Kidney (tissue), 22 donors: ENCODE measurements at places on chromosomes 1 and 21.

- no peak for DNase-seq
Observed at GRCh38 chr1:3188150-3188971, 119.4 kb downstream of the PRDM16 start.

GRCh38 chr1:57252597-57253294 lies 171.1 kb downstream of the DAB1 start:
- DNase-seq = no peak

DNA sequence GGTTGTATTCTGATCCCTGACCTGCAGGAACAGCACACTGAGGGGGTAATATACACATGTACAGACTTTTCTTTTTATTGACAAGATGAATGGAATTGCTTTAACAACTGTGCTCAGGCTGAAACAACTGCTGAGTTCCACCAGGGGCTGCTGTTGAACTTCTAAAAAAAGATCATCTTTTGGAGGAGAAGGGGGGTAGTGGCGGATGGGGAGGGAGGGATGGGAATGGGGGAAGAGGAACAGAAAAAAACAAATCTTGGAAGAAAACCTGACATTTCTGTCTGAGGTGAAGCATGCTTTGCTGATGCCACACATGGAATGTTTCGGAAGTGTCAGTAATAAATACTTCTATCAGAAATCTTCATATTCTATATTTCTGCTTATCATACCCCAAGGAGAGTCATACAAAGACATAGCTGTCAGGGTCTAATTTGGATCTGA lies 75.0 kb downstream of the RWDD3 start:
- peak; percentile 26 for DNase-seq

DNA sequence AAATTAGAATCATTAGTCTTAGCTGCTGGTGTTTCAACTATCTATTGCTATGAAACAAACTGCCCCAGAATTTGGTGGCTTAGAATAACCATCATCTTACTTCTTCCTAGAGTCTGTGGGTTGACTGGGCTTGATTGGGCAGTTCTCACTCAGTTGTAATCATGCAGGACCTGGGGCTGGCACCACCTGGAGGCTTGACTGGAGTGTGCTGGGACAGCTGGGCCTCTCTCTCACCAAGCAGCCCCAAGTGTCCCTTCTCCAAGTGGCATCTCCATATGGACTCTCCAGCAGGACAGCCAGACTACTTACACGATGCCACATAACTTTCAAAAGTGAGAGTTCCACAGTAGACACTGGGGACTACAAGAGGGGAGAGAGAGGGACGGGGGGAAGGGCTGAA lies 140.3 kb upstream of the ATP1B1 start:
- DNase-seq = no peak

- no peak for DNase-seq
Observed at GRCh38 chr1:114588196-114588689, 6.8 kb upstream of the BCAS2 start.

GRCh38 chr1:5720936-5721335 lies 271.3 kb downstream of the NPHP4 start:
- DNase-seq = no peak

- DNase-seq = no peak
Observed at GRCh38 chr1:183593356-183593755, 3.1 kb upstream of the NCF2 start.

DNA sequence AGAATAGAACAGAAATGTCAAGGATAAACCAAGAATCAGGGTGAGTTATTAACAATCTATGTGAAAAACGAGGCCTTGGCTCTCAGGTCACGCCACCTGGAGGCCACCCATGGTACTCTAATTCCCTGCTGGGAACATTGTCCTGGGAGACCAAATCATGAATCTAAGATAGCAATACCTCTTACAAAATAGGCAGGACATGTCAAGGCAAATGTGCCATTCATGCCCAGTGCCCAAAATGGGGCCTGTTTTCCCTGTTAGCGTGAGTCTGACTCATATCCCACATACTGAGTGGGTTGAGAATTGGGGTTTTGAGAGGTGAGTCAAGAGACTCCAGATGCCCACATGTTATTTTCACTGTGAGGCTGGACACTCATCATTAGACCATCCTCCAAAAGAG lies 380.8 kb downstream of the HHIPL2 start:
- peak; percentile 9 for DNase-seq

DNA sequence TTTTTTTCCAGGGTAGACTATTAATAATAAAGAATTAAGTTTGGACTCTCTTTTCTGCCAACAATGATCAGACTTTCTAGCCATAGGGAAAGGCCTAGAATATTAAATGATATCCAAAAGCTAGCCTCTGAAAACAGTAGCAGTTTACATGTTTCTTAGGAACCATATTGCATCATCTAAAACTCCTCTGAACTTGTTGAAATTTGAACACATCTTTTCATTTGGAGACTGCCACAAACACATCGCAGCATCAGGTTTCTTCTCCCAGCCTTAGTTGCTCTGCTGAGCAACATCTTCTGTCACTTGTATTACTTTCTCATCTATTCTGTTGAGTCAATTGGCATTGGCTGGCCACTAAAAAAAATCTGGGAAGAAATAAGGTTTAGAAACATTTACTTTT lies 63.2 kb upstream of the GNG4 start:
- DNase-seq = no peak

DNA sequence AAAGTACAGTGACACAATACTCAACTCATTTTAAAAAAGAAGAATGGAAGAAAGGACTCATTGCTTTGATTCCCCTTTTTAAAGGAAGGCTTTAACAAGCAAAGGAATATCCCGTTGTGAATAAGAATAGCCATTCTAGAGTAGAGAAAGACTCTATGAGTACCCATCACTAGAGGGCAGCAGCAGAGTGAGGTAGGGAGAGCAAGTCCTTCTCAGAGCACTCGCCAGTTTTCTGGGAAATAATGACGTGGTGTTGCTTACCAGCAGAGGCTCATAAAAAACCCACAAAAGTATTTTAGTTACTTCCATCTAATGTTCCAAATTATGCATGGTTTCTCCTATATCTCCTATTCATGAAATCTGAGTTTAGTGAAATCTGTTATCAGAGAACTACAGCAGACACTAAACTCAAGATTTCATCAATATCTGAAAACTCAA lies 74.6 kb downstream of the USP24 start:
- peak; percentile 45 for DNase-seq

DNA sequence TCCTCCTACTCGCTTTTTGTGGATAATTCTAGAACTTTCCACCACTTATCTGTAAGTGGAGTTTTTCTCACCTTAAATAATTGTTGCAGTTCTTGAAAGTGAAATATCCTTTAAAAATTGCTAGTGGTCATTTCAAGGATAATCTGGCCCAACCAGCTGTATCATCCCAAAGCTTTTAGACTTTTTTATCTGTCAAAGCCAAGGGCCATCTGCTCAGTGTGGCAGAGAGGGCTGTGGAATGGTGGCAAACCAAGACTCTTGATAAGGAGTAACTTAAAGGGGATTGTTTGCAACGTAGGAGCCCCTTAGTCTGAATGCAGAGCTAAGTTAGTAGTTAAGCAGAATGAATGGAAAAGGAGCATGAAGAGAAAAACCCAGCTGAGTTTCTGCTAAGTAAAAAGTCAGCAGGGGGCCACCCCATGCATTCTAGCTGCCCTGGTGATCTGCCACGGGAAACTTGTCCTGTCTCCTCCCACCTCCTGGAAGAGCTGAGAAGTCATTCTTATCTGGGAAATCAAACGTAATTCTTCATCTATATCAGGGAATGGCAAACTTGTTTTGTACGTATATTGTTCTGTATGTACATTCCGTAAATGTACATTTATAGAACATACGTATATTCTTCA lies 169.3 kb downstream of the PRDM2 start:
- no peak for DNase-seq

- no peak for DNase-seq
Observed at GRCh38 chr1:153336650-153337049, 12.0 kb downstream of the PGLYRP4 start.

DNA sequence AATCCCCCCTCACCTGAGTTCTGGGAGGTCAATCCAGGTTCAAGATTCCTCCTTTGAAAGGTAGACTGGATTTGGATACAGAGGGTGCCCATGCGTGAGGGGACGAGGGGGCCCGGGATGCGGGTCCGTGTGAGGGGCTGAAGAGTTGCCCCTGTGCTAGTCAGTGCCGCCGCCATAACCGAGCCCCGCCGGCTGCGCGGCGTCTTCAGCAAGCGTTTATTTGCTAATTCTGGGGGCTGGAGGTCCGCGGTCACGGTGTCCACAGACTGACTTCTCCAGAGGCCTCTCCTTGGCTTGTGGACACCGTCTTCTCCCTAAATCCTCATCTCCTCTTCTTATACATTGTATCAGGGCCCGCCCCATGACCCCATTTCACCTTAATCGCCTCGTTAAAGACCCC lies 20.9 kb upstream of the SAMD11 start:
- peak; percentile 8 for DNase-seq

- peak; percentile 43 for DNase-seq
Observed at GRCh38 chr1:185694081-185694480, 40.1 kb upstream of the HMCN1 start.

GRCh38 chr1:181122222-181122621 lies 33.7 kb downstream of the IER5 start:
- no peak for DNase-seq

- DNase-seq = no peak
Observed at GRCh38 chr1:15426492-15427279, 11.6 kb upstream of the CTRC start.

DNA sequence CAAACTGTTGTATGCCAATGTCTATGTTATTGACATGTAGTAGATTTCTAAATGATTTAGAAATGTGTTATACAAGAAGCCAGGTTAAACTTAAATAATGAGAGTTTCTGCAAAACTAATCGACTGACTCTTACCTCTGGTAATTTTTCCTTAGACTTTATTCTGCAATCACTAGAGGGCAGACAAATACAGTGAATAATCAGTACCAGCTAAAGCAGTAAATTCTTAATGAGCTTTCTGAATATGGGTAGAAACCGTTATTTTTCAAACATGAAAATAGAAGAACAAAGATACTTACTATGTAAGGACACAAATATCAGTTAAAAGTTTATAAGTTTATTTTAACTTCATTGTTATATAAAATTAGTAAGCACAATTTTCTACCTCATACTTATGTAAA lies 97.9 kb upstream of the RGS1 start:
- DNase-seq = peak; percentile 34

DNA sequence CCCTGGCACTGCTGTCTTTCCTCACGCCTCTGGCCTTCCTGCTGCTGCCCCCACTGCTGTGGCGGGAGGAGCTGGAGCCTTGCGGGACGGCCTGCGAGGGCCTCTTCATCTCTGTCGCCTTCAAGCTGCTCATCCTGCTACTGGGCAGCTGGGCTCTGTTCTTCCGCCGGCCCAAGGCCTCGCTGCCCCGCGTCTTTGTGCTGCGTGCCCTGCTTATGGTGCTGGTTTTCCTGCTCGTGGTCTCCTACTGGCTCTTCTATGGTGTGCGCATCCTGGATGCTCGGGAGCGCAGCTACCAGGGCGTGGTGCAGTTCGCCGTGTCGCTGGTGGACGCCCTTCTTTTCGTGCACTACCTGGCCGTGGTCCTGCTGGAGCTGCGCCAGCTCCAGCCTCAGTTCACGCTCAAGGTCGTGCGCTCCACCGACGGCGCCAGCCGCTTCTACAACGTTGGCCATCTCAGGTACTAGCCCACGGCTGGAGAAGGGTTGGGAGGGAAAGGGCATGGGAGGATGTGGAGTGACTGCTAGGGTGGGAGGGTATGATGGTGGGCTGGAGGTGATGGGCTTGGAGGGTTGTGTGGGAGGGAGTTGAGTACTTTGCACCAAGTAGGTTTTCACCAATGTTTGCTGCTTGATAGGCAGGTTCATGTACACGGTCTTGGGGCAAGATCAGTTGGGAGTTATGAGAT lies 18.9 kb downstream of the VANGL2 start:
- DNase-seq = no peak

DNA sequence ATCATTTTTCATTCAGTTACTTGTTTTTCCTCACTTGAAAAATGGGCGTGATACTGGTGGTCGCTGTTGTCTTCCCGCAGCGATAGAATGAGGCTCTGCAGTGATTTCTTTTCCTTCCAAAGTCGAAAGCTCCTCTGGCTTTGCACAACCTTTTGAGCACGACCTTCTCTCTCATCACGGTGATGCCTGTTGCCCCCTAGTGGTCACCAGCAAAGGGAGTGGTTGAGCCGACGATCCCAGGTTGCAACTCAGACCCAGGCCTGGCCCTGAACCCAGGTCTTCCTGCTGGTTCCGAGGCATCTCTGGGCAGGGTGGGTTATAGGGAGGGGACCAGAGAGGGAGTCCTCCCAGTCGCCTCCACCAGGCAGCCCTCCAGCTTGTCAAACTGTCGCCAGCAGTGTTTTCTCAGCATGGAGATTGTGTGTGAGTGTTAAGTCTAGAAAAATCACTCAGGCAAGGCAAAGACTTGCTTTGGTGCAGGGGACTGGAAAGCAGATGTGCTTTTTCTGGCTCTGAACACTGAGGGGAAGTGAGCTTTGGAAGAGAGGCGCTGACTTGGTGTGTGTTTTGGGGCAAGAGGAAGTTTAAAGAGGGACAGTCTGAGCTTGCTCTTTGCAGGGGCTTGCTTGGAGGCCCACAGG lies 285.3 kb downstream of the CAMTA1 start:
- DNase-seq = peak; percentile 82

DNA sequence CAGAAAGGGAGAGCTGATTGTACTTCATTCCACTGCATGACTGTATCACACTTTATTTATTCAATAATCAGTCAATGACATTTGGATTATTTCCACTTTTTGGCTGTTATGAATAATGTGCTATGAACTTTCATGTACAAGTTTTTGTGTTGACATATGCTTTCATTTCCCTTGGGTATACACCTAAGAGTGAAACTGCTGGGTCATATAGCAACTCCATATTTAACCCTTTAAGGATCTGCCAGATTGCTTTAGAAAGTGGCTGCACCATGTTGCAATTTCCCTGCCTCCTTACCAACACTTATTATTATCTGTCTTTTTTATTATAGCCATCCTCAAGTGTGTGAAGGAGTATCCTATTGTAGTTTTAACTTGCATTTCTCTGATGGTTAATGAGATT lies 108.8 kb upstream of the KCNK1 start:
- no peak for DNase-seq

DNA sequence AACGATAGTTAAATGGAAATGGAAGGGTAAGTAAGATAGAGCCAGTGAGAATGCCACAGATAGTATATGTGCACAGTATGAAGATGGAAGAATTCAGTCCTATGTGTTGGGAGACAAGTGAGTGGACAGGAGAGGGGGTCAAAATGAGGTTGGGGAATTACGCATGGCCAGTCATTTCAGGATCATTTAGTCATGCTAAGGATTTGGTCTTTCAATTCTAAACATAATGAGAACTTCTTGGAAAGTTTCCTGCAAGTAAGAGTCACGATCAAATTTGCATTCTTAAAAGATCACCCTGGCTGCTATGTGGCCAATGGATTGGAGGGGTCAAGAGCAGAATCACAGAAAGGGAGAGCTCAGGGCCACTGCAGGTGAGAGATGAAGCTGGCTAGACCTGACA lies 64.0 kb upstream of the KCNK2 start:
- DNase-seq = no peak

GRCh38 chr1:195664628-195665027 lies 943.6 kb downstream of the KCNT2 start:
- DNase-seq = no peak

- DNase-seq = no peak
Observed at GRCh38 chr1:18415448-18416027, 65.2 kb upstream of the KLHDC7A start.

GRCh38 chr1:204866051-204866596 lies 4.5 kb upstream of the NFASC start:
- DNase-seq = no peak

GRCh38 chr1:119735217-119735616 lies 23.5 kb downstream of the PHGDH start:
- DNase-seq = no peak
